ENCODE measurements at places on chromosomes 6 and 20.

DNA sequence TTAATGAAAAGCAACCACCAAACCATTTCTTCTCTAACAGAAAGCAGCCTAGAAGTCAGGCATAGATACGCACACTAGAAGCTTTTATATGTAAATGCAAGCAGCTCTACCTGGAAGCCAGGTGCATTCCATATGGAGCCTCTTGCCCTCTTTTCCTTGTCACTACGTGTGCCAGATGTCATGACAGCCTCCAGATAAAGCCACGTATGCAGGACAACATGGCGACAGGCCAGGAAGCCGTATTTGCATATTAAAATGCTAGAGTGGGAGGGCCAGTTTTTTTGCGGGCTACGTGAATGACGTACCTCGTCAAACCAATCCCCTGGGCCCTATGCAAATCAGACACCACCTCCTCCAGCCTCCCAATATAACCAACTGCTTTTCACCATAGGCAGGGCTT lies 308.1 kb upstream of the SPTLC3 start:
- no peak for DNase-seq

DNA sequence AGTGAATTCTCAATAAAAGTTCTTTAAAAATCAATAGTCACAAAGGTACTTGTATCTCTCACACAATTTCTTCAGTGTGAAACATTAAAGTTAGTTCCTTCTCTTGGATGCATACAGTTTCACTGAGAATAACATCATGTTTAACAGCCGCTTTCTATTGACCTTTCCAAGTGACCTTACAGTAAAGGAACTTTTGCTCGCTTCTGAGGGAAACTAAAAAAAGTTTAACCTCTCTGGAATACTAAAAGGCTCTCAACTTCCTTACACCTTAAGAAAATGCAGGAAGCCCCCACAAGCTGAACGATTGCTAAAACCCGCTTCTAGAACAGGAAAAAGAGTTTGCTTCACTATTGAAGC lies 1.3 kb downstream of the RRAGD start:
- DNase-seq, result no peak

GRCh38 chr6:44995486-44996132 lies 332.5 kb upstream of the RUNX2 start:
- DNase-seq, result no peak

- DNase-seq, result no peak
Measured at GRCh38 chr6:47206626-47207025, 103.1 kb downstream of the TNFRSF21 start.

- no peak for DNase-seq
Measured at GRCh38 chr6:47209632-47210031, 100.1 kb downstream of the TNFRSF21 start.

- DNase-seq, result peak; percentile 38
Measured at GRCh38 chr6:52286798-52287432, 2.4 kb upstream of the MCM3 start.

DNA sequence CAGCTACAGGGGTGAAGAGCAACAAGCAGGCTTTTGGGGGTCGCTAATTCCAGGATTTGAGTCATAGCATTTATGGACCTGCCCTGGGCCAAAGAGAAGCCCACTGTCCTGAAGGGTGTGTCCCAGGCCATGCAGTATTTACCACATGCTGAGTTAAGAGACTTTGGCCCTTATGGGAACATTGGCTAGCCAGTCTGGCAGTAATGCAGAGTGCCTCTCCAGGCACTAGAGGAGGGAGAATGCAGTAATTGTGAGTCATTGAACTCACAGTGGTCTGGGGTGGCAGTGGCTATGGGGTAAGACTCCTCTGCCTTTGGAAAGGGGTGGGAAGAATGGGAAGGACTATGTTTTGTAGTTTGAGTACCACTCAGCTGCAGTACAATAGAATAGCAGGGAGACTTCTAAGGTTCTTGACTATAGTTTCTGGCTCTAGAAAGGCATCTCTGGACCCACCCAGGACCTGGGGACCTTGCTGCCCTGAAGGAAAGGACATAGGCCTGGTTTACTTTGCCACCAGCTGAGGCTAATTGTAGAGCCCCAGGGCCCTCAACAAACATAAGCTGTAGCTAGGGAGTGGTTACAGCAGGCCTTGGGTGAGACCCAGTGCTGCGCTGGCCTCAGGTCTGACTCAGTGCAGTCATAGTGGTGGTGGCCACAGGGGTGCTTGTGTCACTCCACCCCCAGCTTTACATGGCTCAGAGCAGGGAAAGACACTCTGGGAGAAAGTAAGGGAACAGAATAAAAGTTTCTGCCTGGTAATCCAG lies 520.9 kb downstream of the HTR1B start:
- no peak for DNase-seq

DNA sequence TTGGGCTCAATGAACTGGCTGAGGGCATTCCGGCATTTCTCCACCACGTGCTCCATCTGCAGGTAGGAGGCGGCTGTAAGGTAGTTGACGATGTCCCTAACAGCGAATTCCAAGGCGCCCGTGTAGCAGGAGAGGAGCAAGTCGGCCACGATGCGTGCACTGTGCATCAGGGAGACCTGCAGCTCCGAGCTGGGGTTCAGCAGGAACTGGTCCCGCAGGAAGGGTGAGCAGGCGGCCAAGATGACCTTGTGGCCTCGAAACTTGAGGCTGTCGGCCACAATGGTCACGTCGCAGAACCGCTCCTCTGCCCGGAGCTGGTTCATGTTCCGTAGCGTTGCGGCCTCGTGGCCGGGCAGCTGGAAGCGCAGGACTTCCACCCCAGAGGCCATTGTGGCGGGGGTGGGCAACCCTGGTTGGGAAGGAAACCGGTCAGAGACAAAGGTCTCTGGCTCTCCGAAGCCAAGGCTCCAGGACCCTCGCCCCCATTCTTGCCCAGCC lies 920 bp downstream of the ZBTB12 start:
- no peak for DNase-seq

GRCh38 chr20:32432277-32432676 lies 74.1 kb downstream of the ASXL1 start:
- no peak for DNase-seq

GRCh38 chr6:65633501-65633900 lies 73.5 kb downstream of the EYS start:
- no peak for DNase-seq

DNA sequence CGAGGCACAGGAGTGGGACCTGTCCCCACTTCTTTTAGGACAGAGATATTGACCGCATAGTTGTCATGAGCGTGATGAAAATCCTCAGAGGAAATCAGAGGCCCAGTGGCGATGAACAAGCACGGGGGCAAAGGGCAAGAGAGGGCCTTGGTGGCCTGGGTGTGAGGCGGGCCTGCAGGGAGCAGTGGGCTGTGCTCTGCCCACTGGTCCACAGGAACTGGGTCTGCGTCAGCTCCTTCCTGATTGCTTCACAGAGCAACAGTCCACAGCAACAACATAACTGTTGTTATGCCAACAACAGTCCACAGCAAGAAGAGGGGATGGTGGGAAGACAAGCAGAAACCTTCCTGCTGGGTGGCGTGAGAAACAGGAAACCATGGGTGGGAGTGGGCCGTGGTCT lies 335.6 kb downstream of the ZFAND3 start:
- DNase-seq, result no peak

- DNase-seq, result no peak
Measured at GRCh38 chr6:36586606-36587005, 7.6 kb upstream of the SRSF3 start.

GRCh38 chr6:56297022-56297989 lies 49.9 kb upstream of the COL21A1 start:
- DNase-seq, result no peak

All from activated T-helper 9 cell treated with anti-CD3 and anti-CD28 coated beads, Interleukin-2, amount 50 U/mL, for 16 hours (primary cell).